Activated T-cell treated with anti-CD3 and anti-CD28 coated beads for 1 hour (primary cell): ENCODE measurements at places on chromosomes 1 and 21.
A peak's percentile ranks its signal among the peaks of the same experiment; 100 is the strongest.

DNA sequence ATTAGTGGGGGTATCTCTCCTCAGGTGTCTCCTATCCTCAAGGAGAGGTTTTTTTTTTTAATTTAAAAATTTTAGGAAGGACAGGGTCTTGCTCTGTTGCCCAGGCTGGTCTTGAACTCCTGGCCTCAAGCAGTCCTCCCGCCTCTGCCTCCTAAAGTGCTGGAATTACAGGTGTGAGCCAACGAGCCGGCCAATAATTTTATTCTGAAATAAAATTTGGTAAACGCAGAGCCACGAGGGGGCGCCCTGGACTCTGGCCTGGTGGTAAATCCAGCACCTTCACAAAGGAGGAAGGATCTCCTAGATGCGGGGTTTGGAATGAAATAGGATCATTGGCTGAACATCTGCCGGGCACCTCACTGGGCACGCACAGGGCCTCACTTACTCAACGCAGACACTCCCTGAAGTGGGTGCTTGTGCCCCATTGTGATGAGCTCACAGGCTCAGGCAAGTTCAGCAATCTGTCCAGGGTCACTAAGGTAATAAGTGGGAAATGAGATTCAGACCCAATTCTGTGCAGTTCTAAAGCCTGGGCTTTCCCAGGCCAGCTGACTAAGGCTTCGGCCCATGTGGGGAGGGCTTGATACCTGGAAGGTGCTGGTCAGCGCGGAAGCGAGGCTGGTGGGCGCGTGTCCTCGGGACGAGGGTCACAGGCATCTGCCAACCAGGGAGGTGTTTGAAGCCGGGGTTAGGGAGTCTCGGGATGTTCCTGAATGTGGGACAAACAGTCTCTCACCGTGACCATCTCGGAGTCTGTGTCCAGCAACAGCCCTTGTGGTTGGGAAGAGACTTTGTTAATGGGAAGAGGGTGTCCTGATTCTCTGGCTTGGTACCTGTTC is 32.7 kb upstream of the ETV3 start:
- peak; percentile 13 for DNase-seq

GRCh38 chr1:26900001-26900814 is at the start of gene GPATCH3:
GPATCH3 (minus strand) TSS chr1:26900467; CDS start chr1:26900442, 25 bp downstream.
- peak; percentile 83 for DNase-seq

- DNase-seq, result no peak
Measured at GRCh38 chr1:198906739-198907422, 268.0 kb downstream of the PTPRC start.

GRCh38 chr1:17610713-17611112 is 71.2 kb downstream of the ARHGEF10L start:
- DNase-seq, result no peak

DNA sequence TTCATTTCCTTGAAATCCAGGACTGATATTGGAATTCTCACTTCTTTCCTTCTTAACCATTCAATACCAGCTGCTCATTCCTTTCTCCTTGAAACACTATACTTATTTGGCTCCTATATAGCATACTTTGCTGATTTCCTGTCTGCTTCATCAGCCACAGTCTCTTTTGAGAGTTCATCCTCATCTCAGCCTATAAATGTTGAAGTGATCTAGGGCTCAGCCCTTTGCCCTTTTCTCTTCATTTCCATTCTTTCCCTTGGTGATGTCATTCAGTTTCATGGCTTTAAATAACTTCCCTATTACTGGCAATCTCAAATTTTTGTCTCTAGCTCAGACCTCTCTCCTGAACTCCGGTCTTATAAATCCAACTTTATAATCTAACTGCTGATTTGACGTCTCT is 24.1 kb upstream of the RABGAP1L start:
- no peak for DNase-seq

DNA sequence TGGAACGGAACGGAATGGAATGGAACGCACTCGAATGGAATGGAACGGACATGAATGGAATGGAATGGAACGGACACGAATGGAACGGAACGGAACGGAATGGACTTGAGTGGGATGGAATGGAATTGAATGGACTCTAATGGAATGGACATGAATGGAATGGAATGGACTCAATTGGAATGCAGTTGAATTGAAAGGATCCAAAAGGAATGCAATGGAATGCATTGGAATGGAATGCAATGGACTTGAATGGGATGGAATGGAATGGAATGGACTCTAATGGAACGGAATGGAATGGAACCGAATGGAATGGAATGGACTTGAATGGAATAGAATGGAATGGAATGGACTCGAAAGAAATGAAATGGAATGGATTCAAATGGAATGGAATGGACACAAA is 102.4 kb upstream of the OR4F16 start:
- DNase-seq, result no peak

DNA sequence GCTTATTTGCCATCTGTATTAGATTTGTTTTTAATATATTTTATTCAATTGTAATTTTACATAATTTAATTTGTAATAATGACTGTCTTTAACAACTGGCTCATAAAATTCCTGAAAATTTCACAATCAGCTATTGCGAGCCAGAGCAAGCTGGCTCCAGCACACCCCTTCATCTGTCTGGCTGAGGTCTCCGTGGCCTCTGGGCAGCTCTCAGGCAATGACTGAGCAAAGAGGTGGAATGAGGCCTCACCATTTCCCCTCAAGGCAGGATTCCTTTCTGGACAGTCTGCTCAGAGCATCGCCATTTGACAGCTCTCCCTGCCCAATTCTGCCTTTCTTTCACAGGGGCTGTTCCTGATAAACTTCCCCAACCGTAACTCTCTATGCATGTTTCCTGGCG is 5.8 kb upstream of the KANK4 start:
- DNase-seq, result no peak

DNA sequence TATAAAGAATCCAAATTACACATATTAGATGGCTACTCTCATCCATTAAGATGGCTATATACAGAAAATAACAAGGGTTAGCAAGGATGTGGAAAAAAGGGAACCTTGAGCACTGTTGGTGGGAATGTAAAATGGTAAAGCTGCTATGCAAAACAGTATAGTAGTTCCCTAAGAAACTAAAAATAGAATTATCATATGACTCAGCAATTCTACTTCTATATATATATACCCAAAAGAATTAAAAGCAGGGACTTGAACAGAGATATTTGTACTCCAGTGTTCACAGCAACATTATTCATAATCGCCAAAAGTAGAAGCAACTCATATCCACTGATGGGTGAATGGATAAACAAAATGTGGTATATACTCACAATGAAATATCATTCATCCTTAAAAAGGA is 126.1 kb downstream of the KCNH1 start:
- DNase-seq, result no peak

DNA sequence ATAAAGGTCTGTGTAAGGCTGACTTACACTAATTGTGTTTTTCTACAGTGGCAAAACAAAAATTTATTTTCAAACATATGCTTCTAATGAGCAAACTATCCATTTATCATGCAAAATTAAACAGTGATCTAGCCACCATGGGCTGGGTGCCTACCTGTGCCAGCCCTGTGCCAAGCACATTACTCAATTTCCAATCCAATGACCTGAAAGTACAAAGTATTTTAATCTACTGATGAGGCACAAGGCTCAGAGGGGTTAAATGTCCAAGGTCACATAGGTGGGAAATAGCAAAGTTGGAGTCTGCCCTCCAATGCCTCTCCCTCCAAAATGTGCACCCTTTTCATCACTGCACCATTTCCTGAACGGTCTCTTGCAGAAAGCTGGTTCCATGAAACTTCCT is 279.1 kb upstream of the FMN2 start:
- no peak for DNase-seq

GRCh38 chr1:10631121-10631810 is 156.5 kb downstream of the PEX14 start:
- DNase-seq, result no peak

GRCh38 chr1:212518188-212519054 is 85.7 kb downstream of the NENF start:
- no peak for DNase-seq

DNA sequence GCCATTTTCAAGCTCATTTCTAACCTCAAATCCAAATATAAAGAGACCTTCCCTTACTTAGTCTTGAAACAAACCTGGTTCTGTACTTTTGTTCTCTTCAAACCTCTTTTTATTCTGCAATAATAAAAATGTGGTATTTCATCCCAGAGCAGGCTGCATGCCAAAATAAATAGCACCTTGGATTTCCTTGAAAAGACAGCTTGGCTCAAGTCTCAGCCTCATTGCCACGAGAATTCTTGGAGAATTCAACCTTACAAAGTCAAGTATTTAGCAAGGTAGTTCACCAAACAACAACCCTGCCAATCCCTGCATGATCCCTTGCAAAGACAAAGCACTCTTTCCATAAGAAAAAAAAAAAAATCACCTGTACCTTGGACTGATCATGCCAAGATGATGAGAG is 33.8 kb downstream of the KANK4 start:
- DNase-seq, result no peak

GRCh38 chr1:237976331-237976730 is 85.6 kb upstream of the ZP4 start:
- DNase-seq, result no peak

DNA sequence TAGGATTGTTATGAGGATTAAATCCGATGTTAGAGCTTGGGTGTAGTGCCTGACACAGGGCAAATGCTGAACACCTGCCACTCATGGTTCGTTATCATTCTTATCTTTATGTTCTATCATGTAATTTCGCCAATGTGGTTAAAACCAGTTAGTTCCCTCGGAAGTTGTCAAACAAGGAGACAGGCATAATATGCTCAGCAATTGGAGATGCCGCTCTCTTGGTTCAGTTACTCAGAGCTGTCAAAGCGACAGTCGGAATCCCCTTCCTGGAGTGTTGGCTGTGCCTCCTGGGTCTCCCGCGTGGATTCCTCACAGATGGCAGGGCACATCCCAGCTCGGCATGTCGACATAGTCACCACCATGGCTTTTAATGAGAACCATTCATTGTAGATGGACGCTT is 192.2 kb downstream of the ROR1 start:
- no peak for DNase-seq

DNA sequence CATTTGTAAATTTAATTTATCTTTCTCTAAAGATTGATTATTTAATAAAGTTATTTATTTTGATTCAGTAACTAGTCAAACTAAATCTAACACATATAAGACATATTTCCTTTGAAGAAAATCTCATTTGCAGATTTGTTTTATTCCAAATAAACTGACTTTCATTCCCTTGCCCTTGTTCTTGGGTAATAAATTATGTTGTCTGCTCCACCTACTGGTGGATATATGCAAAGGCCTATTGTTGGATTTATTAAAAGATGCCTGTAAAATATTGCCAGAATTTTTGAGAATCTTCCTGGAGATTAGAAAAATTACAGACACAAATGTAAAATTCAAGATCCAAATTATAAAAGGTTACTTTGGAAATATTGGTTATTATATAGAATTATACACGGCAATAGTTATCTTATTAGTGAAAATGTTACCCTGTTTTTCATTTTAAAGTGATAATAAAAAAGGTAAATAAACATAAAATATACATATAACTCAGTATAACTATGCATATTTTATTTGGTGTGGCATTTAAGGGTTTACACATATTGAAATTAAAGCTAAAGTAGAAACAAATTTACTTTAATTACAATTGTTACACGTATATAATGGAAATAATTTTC is 116.1 kb downstream of the SPATA17 start:
- no peak for DNase-seq

DNA sequence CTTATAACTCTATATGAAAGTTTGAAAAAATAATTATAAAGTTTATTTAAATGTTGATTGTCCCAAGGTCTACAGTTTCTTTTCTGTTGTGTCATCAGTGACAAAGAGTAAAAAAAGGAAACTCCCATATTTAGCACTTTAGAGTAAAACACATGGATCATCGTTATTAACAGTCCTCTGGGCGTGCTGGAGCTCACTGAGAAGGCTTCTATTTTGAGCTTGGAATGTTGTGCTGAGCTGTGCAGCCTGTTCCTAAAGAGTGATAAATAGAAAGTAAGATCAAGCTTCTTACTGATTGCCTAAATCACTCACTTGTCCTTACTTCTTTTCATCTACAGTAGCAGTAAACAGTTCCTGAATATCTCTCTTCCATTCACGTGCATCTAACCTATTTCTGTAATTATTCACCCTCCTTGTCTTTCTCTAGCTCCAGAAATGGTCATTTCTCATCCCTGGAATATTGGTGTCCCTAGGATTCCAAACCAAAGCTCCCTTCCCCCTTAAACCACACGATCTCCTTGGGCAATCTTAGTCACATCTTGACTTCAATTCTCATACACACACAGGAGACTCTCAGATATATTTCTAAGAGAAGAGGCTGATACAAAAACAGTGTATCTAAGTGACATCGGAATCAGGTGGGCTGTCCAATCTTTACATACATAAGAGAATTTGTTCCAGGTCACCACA is 11.9 kb downstream of the GBP5 start:
- DNase-seq, result no peak

DNA sequence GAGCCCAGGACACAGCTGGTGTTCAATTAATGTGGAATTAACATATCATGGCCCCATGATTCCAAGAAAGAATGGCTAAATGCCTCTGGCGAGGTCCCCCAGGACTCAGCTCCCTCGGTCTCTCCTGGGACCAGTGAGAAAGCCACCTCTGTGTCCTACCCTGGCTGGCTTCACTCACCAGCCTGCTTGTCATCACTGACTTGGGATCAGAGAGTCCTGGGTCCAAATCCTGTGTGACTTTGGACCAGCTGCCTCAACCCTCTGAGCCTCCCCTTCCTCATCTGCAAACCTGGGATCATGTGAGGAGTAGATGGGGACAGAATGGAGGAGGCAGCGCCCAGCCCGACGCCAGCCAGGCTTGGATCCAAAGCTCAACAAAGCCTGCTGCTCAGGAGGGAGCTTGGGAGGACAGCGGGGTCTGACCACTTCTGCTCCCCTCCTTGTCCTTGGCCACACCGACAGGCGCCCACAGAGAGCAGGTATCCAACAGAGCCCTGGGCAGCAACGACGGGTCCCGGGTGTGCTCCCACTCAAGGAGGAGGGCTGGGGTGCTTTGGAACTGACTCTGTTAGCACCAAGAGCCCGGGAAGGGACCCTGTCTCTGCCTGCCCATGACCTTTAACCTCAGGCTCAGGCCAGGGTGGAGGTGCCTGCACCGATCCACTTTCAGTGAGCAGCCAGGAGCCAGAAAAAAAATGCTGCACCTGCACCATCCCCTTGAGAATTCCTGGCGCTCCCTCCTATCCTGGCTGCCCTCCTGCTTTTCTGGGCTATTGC is 3.2 kb downstream of the SH2D5 start:
- no peak for DNase-seq

GRCh38 chr1:12677565-12677964 is 33.7 kb downstream of the AADACL4 start:
- no peak for DNase-seq

GRCh38 chr1:192588546-192588945 is 13.0 kb downstream of the RGS1 start:
- no peak for DNase-seq

- no peak for DNase-seq
Measured at GRCh38 chr1:225611537-225612223, 41.2 kb downstream of the ENAH start.

DNA sequence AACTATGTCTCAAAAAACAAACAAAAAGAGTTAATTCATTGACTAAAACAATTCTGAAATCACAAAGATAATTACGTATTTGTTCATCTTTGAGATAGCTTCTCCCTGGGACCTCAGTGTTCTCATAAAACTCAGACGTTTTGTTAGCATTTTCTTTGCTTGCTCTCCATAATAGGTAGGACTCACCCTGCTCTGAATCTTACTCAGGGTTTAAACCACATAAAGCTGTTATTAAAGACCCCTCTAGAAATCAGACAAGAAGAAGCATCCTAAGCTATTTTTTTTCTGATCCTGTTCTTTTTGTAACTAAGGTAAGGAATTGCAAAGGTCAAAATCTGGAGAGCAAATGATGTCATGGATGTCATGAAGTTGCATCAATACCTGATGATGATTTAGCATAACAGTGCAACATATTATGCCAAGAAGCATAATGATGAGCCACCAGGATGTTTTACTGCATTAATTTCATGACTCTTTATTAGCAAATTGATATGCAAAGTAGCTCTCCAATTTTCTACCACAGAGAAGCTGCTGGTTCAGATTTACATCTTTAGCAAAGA is 2.4 kb downstream of the FBXO42 start:
- no peak for DNase-seq
